ENCODE measurements at places on chromosomes 5 and 9. TPM values are rescaled to one million over a fixed set of nuclear protein-coding genes. Genes with fewer than 3 reads are reported as not detected.

The SLIT3 gene
- total RNA-seq: 5.0 TPM

- no peak for DNase-seq
These were observed 13.4 kb upstream of the XPA start for GRCh38 chr9:97710356-97711222.

GRCh38 chr5:170444181-170444580 is 55.0 kb upstream of the KCNMB1 start:
- DNase-seq: no peak

The RNF208 gene
- total RNA-seq: 4.2 TPM

The BHMT2 gene
- 3.7 TPM for total RNA-seq

- no peak for DNase-seq
These were observed 12.2 kb downstream of the ZNF618 start for GRCh38 chr9:113888336-113888735.

- peak; percentile 18 for DNase-seq
These were observed 103.5 kb downstream of the GLIS3 start for GRCh38 chr9:4196376-4196775.

- DNase-seq: no peak
These were observed 13.8 kb upstream of the ANXA1 start for GRCh38 chr9:73137914-73138313.

- peak; percentile 37 for DNase-seq
These were observed 152.6 kb upstream of the MSX2 start for GRCh38 chr5:174571662-174572397.

The APBA1 gene
- total RNA-seq: 1.1 TPM

DNA sequence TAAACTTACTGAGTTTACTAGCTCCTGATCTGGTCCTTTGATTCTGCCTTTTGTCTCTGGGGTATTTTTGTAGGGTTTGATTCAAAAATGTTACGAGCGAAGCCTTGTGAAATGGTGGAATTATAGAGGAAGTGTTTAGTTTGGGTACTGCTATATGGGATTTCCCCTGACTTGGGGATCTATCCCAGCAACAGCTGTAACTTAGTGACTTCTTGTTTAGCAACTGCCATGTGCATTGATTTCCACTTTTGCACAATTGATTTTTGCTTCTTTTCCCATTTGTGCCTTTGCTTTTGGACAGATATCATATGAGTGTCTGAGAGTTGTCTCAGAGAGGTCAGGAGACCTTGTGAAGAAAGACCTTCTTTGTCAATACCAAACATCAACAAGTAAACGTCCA is 248.5 kb upstream of the DAP start:
- no peak for DNase-seq

The TAF11L6 gene
- total RNA-seq: not detected

DNA sequence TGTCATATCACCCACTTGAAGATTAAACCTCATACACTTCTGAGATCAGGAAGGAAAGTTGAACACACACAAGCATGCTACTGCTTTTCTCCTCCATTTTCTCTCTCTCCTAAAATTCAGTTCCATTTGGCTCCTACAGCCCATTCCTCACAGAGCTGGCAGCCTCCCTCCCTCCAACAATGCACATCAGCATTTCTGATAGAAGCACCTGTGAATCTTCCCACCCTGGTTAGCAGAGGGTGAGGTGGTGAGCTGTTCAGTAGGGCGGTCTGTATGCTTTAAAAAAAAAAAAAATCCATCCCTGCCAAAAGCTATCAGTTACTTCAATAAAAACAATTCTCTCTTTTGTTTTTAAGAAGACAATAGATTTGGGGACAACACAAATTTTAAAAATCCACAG is 463.2 kb upstream of the KIF2A start:
- no peak for DNase-seq

The FOXI1 gene
- total RNA-seq: not detected

DNA sequence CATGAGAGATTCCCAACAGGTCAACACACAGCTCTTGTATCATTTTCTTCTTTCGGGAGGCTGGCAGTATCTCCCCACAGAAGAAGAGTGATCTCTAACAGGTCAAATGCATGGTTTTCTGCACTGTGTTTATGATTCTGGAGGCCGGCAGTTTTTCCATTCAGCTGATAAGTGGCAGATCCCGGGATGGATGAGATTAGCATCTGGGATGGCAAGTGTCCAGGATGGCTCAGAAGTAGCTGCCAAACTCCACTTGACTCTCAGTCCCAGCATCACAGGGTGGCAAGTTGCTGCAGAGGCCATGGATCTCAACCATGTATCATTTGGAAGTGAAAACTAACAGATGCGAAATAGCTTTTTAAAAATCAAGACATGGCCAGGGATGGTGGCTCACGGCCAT is 97.8 kb upstream of the SLC44A1 start:
- DNase-seq: no peak

The OR2Y1 gene
- total RNA-seq: not detected

GRCh38 chr5:75933489-75933888 is 149.7 kb upstream of the SV2C start:
- DNase-seq: no peak

The SNX18 gene
- 30.6 TPM for total RNA-seq

The PDGFRB gene
- 17.1 TPM for total RNA-seq

DNA sequence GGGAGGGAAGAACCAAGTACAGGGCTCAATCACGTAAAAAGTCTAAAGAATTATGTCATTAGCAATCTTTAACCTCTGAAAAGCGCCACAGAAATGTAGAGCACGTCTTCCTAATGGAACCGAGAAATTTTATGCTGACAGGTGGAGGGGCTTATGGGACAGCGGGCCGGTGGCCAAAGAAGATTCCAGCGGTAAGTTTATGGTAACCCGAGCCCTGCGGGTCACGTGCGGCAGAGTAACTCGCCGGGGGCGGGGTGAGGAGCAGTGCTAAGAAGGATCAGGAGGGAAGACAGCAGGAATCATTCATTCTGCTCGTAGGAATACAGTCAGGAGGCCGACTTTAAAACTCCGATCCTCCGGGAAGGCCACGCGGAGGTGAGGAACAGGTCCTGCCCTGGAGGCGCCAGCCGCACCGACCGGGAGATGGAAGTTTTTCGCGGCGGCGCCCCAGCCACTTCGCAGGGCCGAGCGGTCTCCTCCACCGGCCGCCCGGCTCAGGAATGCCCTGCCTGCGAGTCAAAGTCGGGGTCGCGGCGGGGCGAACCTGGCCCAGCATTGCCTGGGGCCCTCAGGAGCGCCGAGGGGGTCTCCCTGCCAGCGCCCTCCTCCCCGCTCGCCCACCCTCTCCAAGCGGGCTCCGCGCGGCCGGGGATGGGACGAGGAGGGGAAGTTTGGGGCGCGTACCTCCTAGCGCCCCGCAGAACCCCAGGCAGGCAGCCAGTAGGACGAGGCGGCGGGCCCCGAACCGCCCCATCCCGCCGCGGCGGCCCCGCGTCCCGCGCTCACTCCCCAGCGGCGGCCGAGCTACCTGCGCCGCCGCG is 101.8 kb downstream of the ESM1 start:
- no peak for DNase-seq

The KCTD16 gene
- total RNA-seq: 1.4 TPM

- DNase-seq: no peak
These were observed 32.6 kb downstream of the HEXB start for GRCh38 chr5:74717596-74717995.

The TRIP13 gene
- 7.4 TPM for total RNA-seq

The OTP gene
- not detected for total RNA-seq

DNA sequence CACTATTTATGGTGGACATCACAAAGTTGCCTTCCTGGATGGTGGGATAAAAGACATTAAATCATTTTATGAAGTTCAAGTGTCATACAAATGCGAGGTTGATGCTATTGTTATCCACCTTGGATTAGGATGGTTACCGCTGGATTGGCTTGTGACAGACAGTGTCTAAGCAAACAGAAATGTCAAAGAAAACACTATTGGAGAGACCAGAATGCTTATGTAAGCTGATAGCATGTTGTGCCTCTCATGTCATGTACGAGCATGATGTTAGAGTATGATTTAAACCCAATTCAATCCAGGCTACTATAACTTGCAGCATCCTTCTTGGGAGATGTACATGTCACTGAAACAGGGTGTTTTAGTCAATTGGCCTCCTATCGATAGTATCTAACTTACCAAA is 178.8 kb upstream of the C9orf72 start:
- DNase-seq: no peak

- DNase-seq: no peak
These were observed 63.6 kb upstream of the SPEF2 start for GRCh38 chr5:35554016-35554415.

DNA sequence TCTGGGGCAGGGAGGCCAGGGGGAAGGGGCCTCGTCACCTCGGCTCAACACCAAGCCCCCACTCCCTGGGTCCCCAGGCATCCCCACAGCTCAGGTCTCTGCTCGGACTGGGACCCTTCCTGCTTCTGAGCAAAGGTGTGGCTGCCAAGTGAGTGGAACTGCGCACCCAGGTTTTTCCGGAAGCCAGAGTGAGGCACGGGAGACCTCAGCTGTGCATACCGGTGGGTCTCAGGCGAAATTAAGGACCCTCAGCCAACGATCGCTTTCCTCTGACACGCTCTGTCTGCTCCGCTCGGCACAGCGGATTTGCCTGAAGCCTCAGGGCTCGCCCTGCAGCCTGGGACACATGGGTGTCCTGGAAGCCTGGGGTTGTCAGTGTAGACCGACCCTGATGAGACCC is 41.0 kb upstream of the IRX4 start:
- no peak for DNase-seq

- DNase-seq: no peak
These were observed 1044.8 kb downstream of the DTWD2 start for GRCh38 chr5:117943541-117943940.

- no peak for DNase-seq
These were observed 20.6 kb upstream of the AUH start for GRCh38 chr9:91382298-91382697.

The IL13 gene
- not detected for total RNA-seq

DNA sequence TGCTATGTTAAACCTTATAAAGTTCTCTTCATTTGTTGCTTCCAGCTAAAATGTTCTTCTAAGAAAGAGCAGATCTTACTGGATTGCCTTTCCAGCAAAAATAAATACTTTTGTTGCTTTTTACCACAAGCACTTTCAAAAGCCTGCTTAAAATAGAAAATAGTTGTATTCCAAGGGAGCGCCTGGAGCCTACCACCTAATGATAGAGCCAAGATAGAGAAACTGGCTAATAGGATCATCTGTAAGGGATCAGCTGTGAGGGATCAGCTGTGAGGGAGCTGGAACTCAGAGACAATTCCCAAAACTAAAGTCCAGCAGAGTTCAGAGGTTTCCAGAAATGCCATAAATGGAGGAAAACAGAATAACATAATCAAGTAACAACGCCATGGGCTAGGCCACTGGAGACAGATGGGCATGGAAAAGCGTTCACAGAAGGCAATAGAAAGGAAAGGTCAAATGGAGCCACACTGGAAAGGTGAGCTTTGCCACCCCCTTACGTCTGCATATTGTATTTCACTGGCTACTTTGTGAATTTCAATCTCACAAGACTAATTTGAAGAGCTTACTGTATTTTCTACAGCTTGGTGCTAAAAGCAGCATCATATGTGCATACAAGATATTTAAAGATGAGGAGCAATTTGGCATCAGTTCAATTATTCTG is 140.6 kb upstream of the TLE4 start:
- DNase-seq: no peak

The SLC36A3 gene
- not detected for total RNA-seq

The NOXA1 gene
- total RNA-seq: 0.84 TPM

- DNase-seq: no peak
These were observed 235.9 kb downstream of the FER start for GRCh38 chr5:108983461-108984092.

The IFNA2 gene
- not detected for total RNA-seq

GRCh38 chr9:78676623-78677022 is 379.7 kb downstream of the PSAT1 start:
- peak; percentile 19 for DNase-seq

DNA sequence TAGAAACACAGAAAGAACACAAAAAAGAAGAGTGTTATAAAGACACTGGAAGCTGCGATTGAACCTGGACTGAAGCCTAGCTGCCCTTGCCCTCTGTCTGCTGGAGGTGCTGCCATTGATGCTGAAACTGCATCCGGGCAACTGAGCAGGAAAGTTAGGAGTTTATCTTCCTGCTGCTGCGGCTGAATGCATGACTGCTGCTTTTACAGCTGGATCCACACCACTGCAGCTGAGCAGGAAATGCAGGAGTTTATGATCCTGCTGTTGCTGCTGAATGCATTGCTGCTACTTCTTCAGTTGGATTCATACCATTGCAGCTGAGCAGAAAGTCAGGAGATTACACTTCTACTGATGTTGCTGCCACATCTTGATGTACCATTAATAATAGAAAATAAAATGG is 21.8 kb upstream of the JAKMIP2 start:
- DNase-seq: no peak

DNA sequence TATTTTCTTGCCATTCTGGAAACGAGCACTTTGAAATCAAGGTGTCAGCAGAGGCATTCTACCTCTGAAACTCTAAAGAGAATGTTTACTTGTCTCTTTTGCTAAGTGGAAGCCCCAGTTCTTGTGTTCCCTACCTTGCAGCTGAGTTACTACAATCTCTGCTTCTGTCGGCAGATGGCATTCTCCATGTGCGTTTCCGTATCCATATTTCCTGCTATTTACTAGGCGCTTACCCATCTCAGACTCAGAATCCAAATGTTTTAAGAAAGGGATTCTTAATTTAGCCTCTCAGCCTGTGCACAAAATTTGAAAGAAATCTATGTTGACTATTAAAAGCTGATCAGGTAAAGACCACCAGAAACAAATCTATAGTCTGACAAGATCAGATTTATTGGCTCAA is 221.3 kb upstream of the FTMT start:
- DNase-seq: no peak

GRCh38 chr5:139903450-139903794 is 107.8 kb downstream of the PSD2 start:
- DNase-seq: no peak

DNA sequence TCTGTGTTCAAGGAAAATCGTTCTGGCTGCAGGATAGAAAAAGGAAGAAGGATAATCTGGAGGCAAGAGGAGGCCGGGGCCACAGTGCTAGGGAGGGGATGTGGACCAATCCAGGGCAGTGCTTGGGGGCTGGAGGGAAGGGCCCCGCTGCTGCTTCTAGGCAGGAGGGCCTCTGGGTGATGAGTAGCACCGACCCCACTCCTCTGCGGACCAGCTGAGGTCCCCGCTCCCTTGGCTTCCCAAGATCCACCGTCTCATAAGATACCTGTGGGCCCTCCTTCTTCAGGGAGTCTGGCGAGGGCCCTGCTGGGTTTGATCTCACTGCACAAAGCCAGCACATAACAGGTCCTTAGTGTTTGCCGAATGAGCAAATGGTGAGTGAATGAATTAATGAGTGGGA is 93.5 kb upstream of the MVB12B start:
- no peak for DNase-seq

The CCIN gene
- total RNA-seq: not detected
